Cerebellum (tissue), 4 donors: ENCODE measurements at places on chromosomes 5 and 9. TPM values are rescaled to one million over a fixed set of nuclear protein-coding genes. Genes with fewer than 3 reads are reported as not detected.

The TSSK1B gene
- total RNA-seq: 0.73 TPM

The N4BP3 gene
- total RNA-seq: 10.8 TPM

The ZNG1C gene
- 43.8 TPM for total RNA-seq

The ARHGEF39 gene
- total RNA-seq: 1.3 TPM

The PROB1 gene
- total RNA-seq: 1.1 TPM

The SPINK13 gene
- total RNA-seq: not detected

The PDZD2 gene
- 28.5 TPM for total RNA-seq

The FRRS1L gene
- total RNA-seq: 108 TPM
